ENCODE measurements at places on chromosomes 11 and 22. TPM values are rescaled to one million over a fixed set of nuclear protein-coding genes. Genes with fewer than 3 reads are reported as not detected.

GRCh38 chr11:73969091-73969490, 13.6 kb downstream of the UCP2 start:
- no peak for DNase-seq

GRCh38 chr22:44256556-44257485, 55.9 kb downstream of the SHISAL1 start:
- no peak for DNase-seq

- no peak for DNase-seq
Observed at GRCh38 chr11:112306230-112306629, 45.6 kb upstream of the PLET1 start.

- no peak for DNase-seq
Observed at GRCh38 chr11:7587712-7588111, 73.9 kb downstream of the PPFIBP2 start.

GRCh38 chr11:12206529-12206928, 96.1 kb downstream of the MICAL2 start:
- no peak for DNase-seq

DNA sequence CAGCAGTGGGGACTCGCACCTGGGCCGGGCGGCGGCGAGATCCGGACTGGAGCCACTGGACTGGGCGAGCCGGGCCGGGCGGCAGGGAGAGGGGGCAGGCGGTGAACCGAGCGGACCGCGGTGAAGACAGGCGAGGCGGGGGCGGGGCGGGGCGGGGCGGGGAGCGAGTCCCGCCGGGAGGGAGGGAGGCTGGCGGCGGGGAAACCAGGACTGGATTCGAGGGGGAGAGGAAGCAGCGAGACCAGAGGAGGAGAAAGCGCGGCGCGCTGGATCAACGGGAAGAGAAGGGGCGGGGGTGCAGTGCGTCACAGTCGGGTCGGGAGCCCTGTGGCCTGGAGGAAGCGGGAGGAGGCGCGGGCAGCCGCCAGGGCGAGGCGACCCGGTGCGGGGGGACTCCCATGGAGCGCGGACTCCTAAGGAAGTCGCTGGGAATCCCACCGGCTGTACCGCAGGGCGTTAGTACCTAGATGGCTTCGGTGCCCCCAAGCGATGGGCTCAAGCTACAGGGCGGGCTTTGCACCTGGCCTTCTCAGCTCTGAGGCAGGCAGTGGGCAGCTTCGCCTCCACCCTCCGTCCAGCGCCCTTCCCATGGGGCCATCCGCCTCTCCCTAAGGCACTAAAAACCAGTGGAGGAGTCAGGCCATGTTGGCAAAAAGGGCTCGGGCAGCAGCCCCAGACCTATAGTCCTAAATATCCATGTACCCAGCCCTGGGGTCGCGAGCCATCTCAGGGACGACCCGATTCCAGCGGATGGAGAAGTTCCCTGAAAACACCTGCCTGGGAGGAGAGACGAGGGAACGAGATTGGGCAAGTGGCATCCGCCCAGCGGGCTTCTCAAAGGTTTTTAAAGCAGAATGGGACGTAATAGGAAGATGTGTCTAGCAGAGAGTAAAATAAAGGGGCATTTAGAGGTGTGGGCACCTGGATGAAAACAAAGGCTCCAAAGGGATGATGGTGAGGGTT, at the start of gene TMEM121B:
TMEM121B (minus strand) TSS at position 128 of the 963 bp plus-strand sequence. CDS start 233 bp downstream, outside the sequence.
- peak; percentile 80 for DNase-seq

- no peak for DNase-seq
Observed at GRCh38 chr11:43979571-43980219, 37.3 kb downstream of the C11orf96 start.

GRCh38 chr11:76835036-76835435, 25.7 kb upstream of the ACER3 start:
- DNase-seq: no peak

- DNase-seq: no peak
Observed at GRCh38 chr22:37151401-37151800, 1.7 kb upstream of the IL2RB start.

DNA sequence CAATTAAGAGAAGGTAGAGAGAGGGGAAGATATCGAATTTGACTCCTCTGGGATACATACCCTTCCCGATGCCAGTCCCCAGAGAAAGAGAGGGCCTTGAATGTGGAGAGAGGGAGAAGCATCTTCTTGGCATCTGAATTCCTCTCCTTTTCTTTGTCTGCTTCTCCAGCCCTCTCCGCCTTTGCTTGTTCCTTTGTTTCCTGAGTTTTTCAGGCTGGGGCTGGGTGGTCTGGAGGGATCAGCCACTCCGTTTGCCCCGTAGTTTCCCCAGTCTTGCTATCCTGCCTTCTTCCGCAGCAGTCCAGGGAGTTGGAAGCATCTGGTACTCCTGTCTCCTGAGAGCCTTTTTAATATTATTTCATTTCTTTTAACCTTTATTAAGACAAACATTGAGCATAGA, 107.1 kb upstream of the CADM1 start:
- DNase-seq: no peak

GRCh38 chr11:23653071-23653675, 792.9 kb upstream of the CCDC179 start:
- DNase-seq: no peak

DNA sequence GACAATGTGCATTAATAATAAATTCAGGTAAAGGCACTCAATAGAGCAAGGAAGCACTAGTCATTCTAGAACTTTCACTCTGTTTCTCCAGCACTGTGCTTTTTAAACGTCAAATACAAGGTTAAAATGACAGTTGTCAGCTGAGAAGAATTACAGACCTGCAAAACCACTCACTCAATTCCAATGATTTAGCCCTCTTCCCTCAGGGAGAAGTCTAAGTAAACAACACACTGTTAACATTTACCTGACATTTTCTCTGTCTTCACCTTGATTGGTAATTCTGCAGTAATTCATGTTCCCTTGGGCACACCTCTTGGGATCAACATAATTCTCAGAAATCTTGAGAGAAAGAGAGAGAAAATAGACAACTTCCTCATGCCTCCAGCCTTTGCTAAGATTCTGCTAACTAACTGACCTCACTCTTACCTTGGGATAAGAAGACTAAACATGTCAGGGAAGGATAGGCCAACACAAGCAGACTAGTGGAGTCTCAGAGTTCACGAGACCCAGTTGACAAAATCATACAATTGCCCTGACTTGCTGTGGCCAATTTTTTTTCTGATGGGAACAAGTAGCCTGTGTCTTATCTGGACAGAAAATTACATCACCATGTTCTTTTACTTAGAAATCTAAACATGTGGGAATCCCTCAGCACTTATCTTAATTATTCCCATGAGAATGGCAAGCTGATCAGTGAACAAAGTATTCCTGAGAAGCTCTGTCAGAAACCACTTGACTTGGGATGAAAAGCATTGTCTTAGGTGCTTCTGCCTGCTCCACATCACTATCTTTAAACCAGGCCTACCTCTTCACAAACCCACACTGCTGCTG, 516.8 kb upstream of the FAT3 start:
- no peak for DNase-seq

DNA sequence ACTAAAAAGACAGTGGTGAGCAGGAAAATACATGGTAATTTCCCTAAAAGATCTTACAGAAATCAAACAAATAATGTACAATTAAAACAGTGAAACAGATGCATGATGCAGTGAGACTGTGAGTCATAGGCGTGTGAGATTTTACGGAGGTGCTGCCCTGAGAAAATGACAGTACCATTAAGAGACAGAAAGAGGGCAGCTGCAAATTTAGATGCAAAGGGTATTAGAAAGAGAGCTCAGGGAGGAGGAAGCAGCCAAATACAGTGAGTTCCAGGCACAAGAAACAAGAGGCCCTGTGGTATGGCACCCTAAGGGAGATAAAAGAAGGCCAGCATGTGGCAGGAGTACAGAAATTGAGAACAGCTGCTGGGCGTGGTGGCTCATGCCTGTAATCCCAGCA, 88.5 kb upstream of the FIBIN start:
- DNase-seq: peak; percentile 56

GRCh38 chr22:44613196-44613595, 88.8 kb upstream of the PRR5 start:
- DNase-seq: no peak

DNA sequence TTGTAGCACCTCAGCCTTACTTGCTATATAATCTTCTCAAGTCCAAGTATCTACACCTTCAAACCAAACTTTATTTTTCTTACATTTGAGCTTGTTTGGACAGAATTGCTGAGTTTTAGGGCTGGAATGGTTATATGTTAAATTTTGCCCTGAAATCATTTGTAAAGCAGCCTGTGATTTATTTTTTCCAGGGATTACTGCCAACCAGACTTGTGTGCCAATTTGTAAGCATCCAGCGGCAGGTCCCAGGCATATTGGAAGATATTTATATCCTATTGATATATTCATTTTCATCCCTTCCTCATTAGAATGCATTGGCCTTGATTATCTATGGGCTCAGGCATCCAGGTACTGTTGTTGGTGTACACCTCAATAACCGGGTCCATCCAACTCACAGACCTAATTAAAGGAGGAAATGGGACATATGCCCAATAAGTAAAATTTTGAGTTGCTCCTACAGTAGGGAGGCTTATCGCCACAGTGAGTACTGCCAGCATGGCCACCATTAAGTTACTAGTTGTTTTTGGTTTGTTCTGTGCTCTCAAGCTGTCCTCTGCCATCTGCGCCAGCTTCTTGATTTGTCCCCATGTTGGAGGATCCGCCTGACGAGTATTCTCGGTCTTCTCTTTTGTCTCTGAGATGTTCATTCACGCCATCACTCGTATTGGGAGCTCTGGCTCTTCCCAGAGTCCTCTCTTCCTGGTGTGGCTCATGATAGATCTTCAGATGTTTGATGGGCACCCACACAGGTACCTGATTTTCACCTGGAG, 9.8 kb upstream of the DNAJB13 start:
- peak; percentile 43 for DNase-seq

GRCh38 chr22:48895831-48896765, 931.6 kb downstream of the BRD1 start:
- no peak for DNase-seq

DNA sequence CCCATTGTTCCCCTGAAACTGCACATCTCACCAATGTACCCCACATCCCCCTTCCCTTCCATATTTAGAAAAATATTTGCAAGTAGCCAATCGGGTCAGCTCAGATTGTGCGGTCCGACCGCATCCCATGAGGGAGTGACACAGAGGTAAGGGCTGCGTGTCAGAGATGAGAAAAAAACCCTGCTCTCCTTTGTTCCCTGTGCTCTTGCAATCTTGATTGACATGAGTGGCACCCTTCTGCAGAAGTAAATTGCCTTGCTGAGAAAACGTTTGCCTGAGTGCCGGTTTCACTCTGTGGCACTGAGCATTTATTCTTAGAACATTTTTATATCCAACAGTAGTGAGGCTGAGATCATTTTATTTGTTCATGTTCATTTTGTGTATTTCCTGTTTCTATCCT, 81.6 kb upstream of the CCDC90B start:
- no peak for DNase-seq

DNA sequence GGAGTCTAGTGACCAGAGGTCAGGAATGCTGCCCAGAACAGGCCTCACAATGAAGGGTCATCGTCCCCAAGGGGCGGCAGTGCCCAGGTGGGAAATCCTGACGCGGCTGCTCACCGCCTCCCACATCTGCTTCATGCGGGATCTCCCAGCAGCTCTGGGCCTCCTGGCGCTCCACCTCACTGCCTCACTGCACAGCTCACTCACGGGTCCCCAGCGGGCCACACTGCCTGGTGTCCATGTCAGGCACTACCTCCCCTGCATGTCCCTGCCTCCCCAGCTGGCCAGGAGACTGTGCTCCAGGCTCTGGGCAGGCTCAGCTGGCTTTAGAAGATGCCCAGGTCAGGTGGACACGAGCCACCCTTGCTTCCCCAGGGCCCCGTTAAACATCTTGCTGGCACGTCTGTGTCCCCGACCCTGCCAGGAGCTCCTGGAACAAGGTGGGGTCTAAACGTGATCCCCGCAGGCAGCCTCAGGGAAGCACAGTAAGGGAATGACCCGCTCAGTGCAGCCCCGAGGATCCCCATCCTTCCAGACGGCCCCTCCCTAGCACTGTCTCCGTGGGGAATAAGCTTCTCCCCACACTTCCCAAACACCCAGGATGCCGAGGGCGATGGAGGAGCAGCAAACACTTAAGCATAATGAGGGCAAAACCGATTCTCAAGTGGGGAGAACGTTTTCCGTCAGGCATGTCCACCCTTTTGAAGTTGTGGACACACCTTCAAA, 93.2 kb downstream of the TRMU start:
- no peak for DNase-seq

GRCh38 chr22:45455621-45456020, 42.1 kb downstream of the RIBC2 start:
- DNase-seq: no peak

GRCh38 chr11:63907808-63908530, 9.0 kb downstream of the RCOR2 start:
- DNase-seq: no peak

DNA sequence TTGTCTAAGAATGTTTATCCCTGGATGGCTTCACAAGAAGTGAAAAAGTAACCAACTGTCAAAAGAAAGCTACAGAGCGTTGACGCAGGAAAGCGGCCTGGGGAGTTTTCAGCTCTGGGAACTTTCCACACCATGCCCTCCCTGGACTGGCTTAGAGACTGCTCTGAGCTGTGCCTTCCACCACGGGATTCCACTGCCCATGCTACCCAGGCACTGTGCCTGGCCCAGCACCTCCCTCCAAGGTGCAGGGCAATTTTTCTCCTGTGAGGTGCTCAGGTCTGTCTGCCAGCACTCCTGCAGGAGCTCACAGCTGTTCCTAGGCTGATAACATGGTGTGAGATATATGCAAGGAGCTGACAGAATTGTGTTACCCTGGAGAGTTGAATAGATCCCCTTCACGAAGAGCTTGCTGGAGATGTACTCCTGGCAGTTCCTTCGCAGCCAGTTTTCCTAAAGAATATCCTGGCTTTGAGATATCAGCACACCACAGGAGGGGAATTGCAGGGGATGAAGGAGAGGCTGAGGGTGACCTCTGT, 258.3 kb upstream of the B3GAT1 start:
- DNase-seq: no peak

Gene OR9Q2
- not detected for polyA plus RNA-seq

Gene OR52I1
- not detected for polyA plus RNA-seq

Gene MYOD1
- 79.1 TPM for polyA plus RNA-seq

Gene MIOX
- not detected for polyA plus RNA-seq

Gene PNPLA5
- not detected for polyA plus RNA-seq

Gene TMEM121B
- polyA plus RNA-seq: 4.8 TPM

Gene SCN2B
- polyA plus RNA-seq: 2.1 TPM

Gene BIK
- polyA plus RNA-seq: not detected

Gene MAJIN
- polyA plus RNA-seq: not detected

Data from muscle of leg (tissue), 16 donors.